ENCODE measurements at places on chromosomes 2 and 18.

DNA sequence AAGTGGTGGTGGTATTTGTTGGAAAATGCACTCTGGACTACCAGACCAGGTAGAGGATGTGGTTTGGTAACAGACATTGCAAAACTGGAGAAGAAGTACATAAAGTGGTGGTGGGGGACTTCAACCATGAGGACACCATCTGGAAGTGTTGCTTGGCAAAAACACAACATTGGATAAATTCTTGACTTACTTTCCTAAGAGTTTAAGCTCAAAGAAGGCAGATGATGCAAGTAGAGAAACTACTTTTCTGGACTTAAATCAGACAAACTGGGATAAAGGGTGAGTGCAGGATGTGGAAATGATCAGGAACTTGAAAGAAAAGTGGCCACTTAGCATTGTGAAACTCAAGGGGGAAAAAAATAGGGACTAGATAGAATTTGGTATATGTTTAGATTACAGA lies 487.4 kb downstream of the ZEB2 start:
- DNase-seq = no peak

- DNase-seq = peak; percentile 10
Observed at GRCh38 chr2:23757686-23758433, 169.1 kb downstream of the ATAD2B start.

GRCh38 chr18:51390702-51391101 lies 193.2 kb upstream of the MEX3C start:
- no peak for DNase-seq

DNA sequence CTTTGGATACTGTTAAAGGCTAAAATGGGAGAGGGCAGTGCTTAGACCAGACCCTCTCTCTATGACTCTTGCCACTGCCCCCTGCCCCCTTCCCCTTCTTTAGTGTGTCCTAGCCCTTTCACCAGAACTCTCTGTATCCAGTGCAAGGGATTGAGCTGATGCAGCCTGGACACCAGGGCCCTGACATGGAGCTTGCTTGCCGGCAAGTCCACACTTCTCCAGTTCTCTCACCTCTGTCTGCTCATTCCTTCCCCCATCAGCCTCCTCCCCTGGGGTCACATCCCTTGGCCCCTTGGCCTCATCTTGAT lies 1.5 kb upstream of the WNT6 start:
- no peak for DNase-seq

- no peak for DNase-seq
Observed at GRCh38 chr18:604771-605170, 8.0 kb downstream of the CLUL1 start.
